HTR-8/SVneo (cell line): ENCODE measurements at places on chromosomes 3 and 15.

DNA sequence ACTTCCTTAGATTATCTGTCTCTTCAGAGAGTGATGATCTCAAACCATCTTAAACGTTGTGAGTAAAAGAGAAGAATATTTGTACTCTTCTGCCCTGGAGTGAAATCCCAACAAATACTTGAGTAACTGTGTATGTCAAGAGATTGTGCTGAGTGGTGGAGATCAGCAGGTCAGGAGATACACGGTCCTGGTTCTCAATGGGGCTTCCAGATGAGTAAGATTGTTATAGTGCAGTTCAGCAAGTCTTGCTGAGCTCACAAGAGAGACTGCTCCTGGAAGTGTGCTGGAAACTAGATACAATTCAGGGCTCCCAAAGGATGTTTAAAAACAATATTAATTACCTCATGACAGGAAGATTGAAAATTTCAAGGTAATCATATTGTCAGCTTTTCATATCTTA lies 184.3 kb downstream of the AKAP13 start:
- no peak for DNase-seq

DNA sequence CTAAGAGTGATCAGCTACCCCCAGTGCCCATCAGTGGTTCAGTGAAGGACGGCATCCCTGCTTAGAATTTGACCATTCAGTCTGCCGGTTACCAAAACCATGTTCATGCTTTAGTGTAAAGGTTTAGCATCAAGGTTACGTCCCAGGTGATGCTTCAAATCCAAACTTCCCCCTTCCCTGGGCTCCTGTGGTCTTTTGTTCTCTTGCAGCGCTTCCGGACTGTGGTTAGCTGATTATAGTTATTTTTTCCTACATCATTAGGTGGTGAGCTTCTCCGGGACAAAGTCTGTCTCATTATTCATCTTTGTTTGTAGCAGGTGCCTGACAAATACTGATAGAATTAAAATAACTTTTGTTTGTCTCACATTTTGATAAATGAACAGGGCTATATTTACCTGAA lies 28.3 kb upstream of the MYZAP start:
- no peak for DNase-seq

- DNase-seq: peak; percentile 13
Measured at GRCh38 chr3:24128199-24129005, 183.3 kb downstream of the NR1D2 start.

- no peak for DNase-seq
Measured at GRCh38 chr3:25910997-25911396, 121.1 kb downstream of the OXSM start.

- peak; percentile 17 for DNase-seq
Measured at GRCh38 chr3:105513042-105513441, 146.3 kb downstream of the ALCAM start.

DNA sequence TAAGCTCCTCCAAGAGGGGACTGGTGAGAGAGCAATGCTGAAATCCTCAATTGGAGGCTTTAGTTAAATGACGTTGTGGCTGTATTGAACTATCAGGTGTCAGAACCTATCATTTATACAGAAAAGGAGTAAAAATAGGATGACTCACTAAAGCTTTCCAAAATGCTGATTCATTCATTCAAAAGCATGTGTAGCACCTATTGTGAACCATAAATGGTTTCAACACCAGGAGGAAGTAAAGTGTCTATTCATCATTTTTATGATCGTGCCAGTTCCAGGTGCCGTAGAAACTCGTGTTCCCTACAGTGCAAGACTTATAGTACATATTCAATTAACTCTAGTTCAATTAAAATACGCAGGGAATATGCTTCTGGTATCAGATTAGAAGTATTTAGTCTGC lies 66.5 kb upstream of the ARRDC4 start:
- DNase-seq: no peak

GRCh38 chr15:79221696-79222095 lies 60.8 kb upstream of the ANKRD34C start:
- no peak for DNase-seq

GRCh38 chr3:160081958-160082533 lies 93.4 kb downstream of the IL12A start:
- DNase-seq: no peak

- no peak for DNase-seq
Measured at GRCh38 chr15:28985691-28986090, 99.9 kb downstream of the APBA2 start.
